ENCODE measurements at places on chromosomes 2 and 18.

DNA sequence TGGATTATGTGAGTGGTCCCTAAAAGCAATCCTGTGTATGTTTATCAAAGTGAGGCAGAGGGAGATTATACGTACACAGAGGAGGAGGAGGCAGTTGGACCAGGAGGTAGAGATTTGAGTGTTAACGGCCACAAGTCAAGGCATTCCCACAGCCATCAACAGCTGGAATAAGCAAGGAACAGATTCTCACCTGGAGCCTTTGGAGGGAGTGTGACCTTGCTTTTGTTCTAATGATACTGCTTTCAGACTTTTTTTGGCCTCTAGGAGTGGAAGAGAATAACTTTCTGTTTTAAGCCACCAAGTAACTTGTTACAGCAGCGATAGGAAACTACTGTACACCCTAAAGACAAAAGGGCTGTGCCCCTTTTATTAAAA, 18.1 kb downstream of the LCLAT1 start:
- no peak for DNase-seq

- DNase-seq, result no peak
Observed at GRCh38 chr2:119782308-119783027, 22.7 kb downstream of the PTPN4 start.

DNA sequence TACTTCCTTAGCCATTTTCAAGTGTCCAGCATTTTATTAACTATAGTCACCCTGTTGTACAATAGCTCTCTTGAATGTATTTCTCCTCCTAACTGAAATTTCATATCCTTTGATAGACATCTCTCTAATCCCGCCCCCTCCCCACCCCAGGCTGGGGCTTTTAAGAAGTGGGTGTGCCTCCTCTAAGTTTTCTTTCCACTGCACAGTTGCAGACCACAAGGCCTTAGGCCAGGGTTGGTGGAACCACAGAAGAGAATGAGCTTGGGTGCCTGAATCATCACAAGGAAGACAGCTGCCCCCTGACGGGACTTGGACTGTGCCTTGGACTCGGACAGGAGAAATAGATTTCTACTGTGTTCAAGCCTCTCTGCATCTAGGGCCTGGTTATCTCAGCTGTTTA, 193.4 kb downstream of the HAUS1 start:
- DNase-seq, result no peak

- no peak for DNase-seq
Observed at GRCh38 chr2:68726608-68727367, 7.8 kb upstream of the ARHGAP25 start.

DNA sequence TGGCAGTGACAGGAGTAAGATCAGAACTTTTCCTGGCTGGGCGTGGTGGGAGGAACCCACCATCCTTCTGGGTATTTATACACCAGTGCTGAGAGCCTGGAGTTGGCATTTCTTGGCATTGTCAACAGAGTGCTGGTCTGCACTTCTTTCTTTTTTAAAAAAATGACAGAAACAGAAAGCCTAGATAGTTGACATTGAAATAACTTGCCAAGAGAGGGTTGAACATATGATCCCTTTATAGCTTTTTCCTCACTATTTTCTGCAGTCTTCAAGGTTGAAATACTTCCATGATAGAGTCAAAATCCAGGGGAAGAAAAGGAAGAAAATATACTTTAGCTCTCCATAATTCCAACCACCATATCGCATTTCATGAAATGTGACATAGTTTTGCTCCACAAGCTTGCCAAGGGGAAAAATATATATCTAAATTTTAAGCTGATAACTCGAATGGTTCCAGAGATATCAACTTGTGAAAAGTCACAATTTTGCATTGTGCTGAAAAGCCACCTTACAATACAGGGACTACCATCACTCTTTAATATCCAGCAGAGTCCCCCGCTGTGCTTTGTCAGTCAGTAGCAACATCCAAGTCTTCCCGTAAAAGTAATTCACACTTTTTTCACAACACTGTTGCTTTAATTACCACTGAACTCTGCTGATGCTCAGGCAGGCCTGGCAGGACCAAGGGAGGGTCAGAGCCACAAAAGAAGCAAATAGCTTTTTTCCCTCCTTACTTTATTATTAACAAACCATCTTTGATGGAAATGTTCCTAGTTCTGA, 764.9 kb upstream of the FANCL start:
- no peak for DNase-seq

DNA sequence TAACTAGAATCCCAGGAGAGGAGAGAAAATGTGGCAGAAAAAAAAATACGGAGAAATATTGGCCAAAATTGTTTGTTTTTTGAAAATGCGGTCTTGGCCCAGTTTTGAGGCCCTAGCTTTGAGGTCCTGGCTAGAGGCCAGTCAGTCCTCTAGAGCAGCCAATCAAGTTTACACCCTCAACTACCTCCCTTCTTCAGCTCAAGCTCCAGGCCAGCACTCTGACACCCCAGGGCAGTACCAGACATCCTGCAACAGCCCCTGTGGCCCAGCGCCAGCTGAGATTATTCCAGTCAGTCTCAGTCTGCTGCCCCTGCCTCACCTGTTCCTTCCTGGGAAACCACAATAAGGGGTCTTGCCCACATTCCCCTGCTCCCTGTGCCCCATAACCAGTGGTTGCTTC, 107.7 kb downstream of the UGGT1 start:
- no peak for DNase-seq

- DNase-seq, result no peak
Observed at GRCh38 chr18:6737833-6738232, 8.3 kb downstream of the ARHGAP28 start.

GRCh38 chr2:129233166-129233565, 746.3 kb upstream of the RAB6C start:
- no peak for DNase-seq

GRCh38 chr2:158772306-158773078, 22.6 kb upstream of the DAPL1 start:
- DNase-seq, result peak; percentile 68

GRCh38 chr2:162782138-162782537, 56.4 kb downstream of the KCNH7 start:
- DNase-seq, result no peak

- DNase-seq, result no peak
Observed at GRCh38 chr2:71240794-71241193, 13.9 kb upstream of the PAIP2B start.

DNA sequence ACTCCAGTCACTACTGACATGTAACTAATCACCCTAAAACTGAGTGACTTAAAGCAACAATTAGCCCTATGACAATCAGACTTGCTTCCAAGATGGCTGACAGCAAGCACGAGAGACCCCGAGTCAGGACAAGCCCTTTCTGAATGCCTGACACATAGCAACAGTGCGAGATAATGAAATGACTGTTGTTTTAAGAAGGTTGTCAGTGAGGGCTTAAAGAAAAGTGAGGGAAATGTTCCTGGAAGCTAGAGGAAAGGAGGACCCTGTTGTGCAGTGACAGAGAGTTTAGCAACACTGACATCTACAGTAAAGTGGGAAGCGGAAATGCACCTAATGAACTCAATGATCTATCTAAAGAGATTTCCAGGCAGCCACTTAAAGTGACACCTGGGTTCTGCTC, 163.1 kb downstream of the STK39 start:
- no peak for DNase-seq

DNA sequence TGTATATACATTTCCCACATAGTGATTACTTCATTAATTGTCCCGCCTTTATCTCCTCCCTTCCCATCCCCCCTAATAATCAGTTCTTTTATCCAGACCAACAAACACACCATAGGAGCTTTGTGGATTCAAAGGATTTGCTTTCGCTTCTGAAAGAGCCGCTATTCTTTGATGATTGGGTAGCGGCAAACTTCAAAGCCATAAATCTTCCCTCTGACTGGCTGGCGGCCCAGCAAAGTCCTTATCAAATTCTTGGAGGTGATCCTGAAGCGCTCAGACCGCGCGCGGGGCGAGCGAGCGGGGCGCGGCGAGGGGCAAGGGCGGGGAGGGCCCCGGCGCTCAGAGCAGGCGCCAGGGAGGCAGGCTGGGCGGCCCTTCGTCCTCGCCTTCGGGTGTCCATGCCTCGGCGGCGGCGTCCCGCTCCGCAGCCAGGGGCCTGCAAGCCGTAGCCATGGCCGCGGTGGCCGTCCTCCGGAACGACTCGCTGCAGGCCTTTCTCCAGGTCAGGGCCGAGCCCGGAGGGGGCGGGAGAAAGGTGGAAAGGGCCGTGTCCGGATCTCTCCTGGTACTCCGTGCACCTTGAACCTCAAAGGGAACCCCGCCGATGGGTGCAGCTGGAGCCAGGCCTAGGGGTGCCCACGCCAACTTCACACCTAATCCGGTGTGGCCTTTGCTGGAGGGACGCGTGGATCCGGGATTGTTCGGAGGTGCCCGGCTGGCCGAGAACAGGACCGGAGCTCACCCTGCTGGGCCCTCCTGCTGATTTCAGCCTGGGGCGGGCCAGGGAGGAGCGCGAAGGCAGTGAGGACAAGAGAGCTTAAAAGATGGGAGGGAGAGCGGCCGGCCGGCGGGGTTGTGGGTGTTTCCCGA, at the start of gene SP5:
TSS of gene SP5 (plus strand) at position 276 of the 870 bp plus-strand sequence. CDS start at position 452, 176 bp downstream.
- DNase-seq, result no peak

- DNase-seq, result no peak
Observed at GRCh38 chr2:8300905-8301304, 381.0 kb upstream of the ID2 start.

GRCh38 chr2:218892693-218893348, 12.2 kb downstream of the WNT10A start:
- peak; percentile 53 for DNase-seq

- DNase-seq, result no peak
Observed at GRCh38 chr2:204074456-204074855, 137.9 kb downstream of the ICOS start.

DNA sequence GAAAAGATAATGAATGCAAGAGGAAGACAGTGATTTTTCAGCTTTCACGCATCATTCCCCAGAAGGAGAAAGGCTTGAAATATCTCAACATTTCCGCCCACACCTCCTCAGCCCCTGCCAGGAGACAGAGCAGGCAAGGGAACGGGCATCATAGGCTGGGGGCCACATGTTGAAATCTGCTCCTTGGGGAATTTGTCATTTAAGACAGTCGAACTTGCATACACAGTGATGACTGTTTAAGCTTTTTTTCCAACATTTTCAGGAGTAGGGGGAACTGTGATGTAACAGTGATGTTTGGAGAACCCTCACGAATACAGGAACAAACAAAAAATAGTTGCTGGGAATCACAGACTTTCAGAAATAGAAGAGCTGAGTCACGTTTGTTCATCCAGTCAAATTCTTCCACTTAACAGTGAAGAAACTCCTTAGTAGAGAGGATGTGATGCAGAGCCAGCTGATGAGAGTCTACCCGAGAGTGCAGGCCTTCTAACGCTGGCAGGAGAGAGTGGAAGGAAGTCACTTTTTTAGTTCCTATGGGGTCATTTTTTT, 266.8 kb downstream of the ALPK2 start:
- no peak for DNase-seq

- DNase-seq, result peak; percentile 42
Observed at GRCh38 chr2:238187618-238188548, 15.6 kb downstream of the ILKAP start.

DNA sequence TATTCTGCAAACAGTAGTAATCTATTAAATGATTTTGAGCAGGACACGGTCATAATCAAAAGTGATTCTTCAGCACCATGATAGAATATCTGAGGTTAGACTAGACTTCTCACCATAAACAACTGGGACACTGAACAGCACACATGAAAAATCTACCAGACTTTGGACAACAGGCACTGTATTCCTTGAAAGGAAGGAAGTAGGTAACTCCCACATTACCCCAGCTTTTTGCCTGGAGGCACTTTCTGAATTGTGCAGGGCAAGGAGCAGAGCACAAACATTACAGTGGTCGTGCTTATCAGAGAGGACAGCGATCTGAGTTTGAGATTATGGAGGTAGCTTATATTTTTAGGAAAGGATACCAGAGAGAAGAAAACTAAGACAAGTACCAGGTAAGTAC, 25.3 kb upstream of the IL1RL1 start:
- no peak for DNase-seq

DNA sequence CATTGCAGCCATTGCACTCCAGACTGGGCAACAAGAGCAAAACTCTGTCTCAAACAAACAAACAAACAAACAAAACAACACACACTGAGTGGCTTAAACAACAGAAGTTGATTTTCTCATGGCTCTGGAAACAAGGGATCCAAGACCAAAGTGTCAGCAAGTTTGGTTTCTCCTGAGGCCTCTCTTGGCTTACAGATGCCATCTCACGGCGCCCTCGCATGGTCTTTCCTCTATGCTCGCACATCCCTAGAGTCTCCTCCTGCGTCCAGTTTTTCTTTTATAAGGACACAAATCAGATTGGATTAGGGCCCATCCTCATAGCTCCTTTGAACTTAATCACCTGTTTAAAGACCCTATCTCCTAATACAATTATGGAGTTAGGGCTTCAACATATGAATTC, 133.4 kb upstream of the LRRTM1 start:
- no peak for DNase-seq

- no peak for DNase-seq
Observed at GRCh38 chr2:111917106-111917505, 18.7 kb downstream of the MERTK start.

DNA sequence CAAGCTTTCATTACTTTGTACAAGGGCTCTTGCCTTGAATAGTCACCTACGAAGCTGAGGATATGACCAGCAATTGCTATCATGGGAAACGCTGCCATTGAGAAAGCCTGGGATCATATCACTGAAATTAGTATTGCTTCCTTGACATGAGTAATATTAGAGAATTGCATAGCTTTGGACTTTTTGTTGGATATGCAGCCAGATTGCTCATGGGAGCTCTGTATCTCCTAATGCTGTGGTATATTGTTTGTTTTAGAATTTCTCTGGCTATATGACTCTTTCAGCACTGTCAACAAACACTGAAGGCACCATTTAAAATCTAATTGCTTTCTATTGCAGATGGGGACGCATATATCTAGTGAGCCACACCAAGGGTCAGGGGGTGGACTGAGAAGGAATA, 80.0 kb upstream of the WDSUB1 start:
- no peak for DNase-seq

Measured in amygdala (tissue), 56 donors.